Peyer's patch (tissue), 4 donors: ENCODE measurements at places on chromosomes 6 and 20.

GRCh38 chr20:50415516-50416268 lies 94.5 kb upstream of the PTPN1 start:
- DNase-seq, result peak; percentile 97

DNA sequence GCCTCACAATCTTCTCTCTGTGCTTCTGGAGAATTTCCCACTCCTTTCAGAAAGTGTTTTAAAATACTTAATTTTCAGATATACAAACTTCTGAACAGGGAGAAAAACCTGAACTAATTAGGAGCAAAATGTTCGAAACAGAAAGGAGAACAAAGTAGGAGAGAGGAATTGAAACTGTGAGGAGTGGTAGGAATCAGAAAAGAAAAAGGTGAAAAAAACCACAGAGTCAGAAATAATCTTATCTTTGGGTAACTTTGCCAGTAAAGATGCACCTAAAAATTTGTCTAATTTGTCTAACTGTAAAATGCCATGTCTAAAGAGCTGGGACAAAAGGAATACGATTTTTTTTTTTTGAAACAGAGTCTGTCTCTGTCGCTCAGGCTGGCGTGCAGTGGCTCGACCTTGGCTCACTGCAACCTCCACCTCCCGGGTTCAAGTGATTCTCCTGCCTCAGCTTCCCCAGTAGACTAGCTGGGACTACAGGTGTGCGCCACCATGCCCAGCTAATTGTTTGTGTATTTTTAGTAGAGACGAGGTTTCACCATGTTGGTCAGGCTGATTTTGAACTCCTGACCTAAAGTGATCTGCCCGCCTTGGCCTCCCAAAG lies 4.7 kb upstream of the RIPOR2 start:
- DNase-seq, result no peak

- no peak for DNase-seq
Observed at GRCh38 chr6:159880412-159880975, 10.3 kb upstream of the MAS1 start.

DNA sequence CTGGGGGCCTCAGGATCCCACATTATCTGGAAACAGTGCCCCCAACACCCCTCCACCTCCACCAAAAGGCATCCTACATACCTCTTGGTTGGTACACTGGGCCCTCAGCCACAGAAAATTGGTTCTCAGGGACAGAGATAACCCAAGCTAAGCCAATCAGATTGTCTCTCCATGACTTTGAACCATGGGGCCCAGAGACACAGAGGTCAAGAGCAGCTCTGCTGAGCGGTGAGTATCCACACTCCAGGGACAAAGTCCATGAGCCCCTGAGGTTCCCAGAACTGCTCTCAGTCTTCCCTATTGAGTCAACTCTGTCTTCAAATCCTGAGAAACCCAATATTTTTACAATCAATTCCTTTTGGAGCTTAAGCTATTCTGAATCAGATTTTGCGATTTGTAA lies 35.3 kb downstream of the COL11A2 start:
- no peak for DNase-seq

- no peak for DNase-seq
Observed at GRCh38 chr6:135146162-135146934, 34.8 kb upstream of the MYB start.

DNA sequence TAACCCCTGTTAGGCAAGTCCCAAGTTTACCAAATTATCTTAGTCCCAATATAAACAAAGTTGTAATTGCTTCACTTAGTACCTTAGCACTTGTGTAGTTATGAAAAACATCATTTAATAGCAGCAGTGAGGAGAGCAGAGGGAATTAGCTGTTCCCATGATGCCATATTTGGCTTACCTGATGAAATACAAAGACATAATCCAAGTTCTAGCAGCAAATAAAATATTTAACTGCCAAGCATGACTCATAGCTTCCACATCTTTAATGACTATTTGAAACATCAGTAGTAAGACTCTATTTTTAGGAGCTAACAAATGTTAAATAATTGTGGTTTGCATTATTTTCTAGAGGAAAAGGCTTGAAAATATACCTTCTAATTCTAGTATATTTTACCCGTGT lies 94.0 kb upstream of the MCHR2 start:
- no peak for DNase-seq
